ENCODE measurements at places on chromosomes 3 and 15.

- DNase-seq, result no peak
Observed at GRCh38 chr15:28942571-28942970, 56.8 kb downstream of the APBA2 start.

GRCh38 chr15:25065286-25065685, 110.5 kb downstream of the SNRPN start:
- no peak for DNase-seq

- no peak for DNase-seq
Observed at GRCh38 chr3:31184261-31185061, 290.0 kb upstream of the GADL1 start.

DNA sequence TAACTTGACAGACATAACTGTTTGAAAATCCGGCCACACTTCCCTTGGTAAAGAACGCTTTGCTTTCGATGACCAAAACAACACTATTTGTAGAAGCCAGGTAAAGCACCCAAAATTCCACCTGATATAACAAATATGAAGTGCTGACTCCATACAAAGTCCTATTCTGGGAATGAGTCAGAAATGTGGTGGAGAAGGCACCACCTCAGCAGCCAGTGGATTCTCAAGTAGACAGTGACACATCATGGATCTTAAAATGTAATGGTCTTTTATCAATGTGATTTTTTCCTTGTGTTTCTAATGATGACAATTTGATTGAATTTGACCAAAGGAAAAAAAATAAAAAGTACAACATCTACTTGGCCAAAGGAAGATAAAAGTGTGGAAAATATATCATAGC, 135.0 kb upstream of the WNT5A start:
- no peak for DNase-seq

GRCh38 chr3:52218937-52219650, 6.4 kb downstream of the TLR9 start:
- DNase-seq, result no peak

DNA sequence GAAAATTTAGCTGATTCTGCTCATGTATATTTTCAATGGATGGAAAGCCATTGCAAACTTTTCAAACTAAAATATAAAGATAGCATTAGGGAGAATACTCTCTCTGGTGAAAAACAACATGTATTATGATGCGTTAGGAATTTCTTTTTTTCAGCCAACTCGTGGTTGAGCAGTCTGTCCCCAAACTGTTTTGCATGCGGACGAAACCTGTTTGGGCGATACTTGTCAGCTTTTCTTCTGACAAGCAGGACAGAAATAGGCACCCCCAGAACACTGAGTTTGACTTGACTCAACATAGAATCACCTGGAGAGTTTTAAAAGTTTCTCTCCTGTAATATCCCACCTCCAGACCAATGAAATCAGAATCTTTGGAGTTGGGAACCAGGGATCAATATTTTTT, 417.5 kb upstream of the TPRG1 start:
- no peak for DNase-seq

DNA sequence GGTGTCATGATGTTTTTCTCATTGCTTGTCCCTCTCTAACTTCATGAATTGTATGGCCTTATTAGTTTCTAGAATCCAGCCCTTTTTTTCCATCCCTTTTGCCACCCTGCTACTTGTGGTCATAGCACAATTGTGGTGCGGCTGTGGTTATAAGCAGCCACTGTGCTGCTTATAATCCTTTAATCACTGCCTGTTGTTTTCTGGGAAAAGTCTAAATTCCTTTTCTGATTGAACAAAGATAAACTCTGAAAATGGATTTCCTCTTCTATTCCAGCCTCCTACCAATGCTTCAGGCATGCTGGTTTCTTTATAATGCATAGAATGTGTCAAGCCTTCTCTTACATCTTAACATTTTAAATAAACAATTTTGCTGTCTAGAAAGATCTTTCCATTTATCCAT, 319.5 kb downstream of the C3orf38 start:
- no peak for DNase-seq

GRCh38 chr3:107989661-107990060, 101.2 kb downstream of the CD47 start:
- no peak for DNase-seq

DNA sequence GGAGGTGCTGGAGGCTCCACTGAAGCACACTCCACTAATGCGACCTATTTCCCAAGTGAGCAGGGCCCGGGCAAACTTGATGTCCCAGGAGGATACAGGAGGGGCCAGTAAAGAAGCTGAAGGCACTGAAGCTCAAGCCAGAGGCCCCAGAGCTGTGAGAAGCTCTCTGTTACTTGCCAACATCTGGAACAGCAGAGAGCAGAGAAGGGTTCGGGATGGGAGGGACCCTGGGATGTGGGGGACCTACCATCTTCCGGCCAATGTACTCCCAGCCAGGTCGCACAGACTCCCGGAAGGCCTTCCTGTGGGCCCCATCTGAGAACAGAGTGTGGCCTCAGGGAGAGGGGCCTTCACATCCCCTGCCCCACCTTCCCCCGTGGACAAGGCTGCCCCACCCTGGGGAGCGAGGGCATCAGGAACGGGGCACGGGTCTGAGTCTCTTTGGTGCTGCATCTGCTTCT, 3.1 kb downstream of the HHATL start:
- no peak for DNase-seq

DNA sequence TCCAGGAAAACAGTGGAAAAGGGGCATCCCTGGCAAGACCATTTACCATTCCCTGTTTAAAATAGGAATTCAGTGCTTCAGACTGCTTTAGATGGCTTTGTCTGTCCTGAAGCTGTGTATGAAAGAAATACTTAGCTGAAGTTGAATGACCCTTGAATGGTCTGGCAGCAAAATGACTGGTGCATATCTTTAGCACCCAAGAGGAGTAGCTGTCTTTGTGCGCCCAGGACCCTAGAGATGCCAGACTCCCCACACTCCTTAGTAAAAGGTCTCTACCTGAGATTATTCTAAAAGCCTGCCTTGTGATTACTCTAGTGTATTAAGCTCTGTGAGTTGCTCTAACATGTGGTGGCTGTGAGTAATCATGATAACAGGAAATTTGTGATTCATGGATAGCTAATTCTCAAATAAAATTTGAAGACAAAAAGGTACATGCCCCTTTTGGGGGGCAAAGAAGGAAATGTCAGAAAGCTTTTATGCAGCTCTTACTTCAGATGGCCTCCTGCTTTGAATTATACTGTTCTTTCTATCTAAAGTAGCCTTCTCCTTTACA, 3.2 kb downstream of the MAPKBP1 start:
- no peak for DNase-seq

- DNase-seq, result no peak
Observed at GRCh38 chr15:53389271-53390037, 370.0 kb downstream of the WDR72 start.

- no peak for DNase-seq
Observed at GRCh38 chr3:16802389-16802788, 82.4 kb upstream of the PLCL2 start.
